ENCODE measurements at places on chromosomes 16 and 17. TPM values are rescaled to one million over a fixed set of nuclear protein-coding genes. Genes with fewer than 3 reads are reported as not detected.

TPPP3 gene
- 1.9 TPM for polyA plus RNA-seq

TMEM235 gene
- not detected for polyA plus RNA-seq

SMPD3 gene
- 0.24 TPM for polyA plus RNA-seq

CDH16 gene
- polyA plus RNA-seq = not detected

RUNDC3A gene
- not detected for polyA plus RNA-seq

UBE2O gene
- polyA plus RNA-seq = 7.1 TPM

CES5A gene
- polyA plus RNA-seq = not detected

KRTAP4-9 gene
- 0.51 TPM for polyA plus RNA-seq

CA5A gene
- polyA plus RNA-seq = not detected

SSTR5 gene
- not detected for polyA plus RNA-seq

KLHL11 gene
- polyA plus RNA-seq = 12.8 TPM

ASIC2 gene
- not detected for polyA plus RNA-seq

GRAPL gene
- not detected for polyA plus RNA-seq

CD300H gene
- not detected for polyA plus RNA-seq

GRCh38 chr16:65229191-65229662, 107.4 kb upstream of the CDH11 start:
- peak; percentile 65 for DNase-seq

DNA sequence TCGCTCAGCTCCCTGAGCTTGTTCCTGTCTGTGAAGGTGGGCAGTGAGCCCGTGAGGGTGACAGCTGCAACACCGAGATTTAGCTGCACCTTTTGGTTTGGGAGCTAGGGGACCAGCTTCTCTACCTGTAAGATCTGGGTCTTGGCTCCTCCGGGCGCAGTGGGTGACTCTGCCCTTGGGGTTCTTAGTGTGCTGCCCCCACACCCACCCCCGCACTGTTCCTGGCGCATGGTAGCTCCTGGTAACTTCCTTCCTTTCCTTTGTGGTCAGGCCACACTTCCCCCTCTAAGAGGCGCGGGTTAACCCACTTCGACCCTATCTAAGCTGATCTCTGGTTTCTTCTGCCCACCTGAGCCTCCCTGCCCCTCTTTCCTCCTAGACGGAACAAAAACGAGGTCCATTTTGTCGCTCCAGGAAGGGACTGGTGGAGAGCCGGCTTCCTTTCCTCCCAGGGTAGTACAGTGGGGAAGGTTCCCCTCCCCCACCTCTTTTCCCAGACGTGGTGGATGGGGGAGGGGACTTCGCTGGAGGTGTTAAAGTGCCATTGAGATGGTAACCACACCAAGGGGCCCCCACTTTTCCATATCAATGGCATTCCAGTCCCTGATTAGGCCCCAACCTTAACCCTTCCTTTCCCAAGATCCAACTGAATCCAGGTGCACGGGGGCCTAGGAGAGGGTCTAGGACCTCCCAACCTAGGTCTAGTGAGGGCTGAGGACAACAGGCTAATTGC, 4.6 kb upstream of the CLDN9 start:
- DNase-seq = no peak

DNA sequence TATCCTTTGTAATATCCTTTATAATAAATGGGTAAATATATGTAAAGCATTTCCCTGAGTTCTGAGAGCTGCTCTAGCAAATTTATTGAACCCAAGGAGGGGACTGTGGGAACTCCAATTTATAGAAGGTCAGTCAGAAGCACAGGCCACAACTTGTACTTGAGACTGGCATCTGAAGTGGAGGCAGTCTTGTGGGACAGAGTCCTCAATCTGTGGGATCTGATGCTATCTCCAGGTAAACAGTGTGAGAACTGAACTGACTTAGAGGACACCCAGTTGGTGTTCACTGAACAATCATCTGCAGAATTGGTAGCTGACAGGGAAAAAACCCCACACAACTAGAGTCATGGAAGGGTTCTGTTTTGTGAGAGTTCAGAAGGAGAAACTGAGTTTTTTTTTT, 34.0 kb downstream of the AKAP10 start:
- DNase-seq = no peak

DNA sequence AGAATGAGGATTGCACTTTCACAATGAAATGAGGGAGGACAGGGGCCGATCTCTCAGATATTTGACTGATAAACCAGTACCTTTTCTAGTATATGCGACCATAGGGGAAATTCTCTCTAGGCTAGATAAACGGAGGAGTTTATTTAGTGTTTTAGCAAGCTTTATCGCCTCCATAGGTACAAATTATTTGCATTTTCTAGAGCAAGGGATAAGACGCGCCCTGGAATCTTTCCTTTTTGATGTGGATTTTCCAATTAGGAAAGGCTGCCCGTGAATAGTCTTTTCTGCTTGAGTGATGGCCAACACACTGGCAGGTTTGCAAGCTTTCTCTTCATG, 351 bp upstream of the GDPD1 start:
- no peak for DNase-seq
